ENCODE measurements at places on chromosomes 1 and 21.
A peak's percentile ranks its signal among the peaks of the same experiment; 100 is the strongest.

GRCh38 chr1:185646202-185646683 lies 87.9 kb upstream of the HMCN1 start:
- peak; percentile 99 for DNase-seq

DNA sequence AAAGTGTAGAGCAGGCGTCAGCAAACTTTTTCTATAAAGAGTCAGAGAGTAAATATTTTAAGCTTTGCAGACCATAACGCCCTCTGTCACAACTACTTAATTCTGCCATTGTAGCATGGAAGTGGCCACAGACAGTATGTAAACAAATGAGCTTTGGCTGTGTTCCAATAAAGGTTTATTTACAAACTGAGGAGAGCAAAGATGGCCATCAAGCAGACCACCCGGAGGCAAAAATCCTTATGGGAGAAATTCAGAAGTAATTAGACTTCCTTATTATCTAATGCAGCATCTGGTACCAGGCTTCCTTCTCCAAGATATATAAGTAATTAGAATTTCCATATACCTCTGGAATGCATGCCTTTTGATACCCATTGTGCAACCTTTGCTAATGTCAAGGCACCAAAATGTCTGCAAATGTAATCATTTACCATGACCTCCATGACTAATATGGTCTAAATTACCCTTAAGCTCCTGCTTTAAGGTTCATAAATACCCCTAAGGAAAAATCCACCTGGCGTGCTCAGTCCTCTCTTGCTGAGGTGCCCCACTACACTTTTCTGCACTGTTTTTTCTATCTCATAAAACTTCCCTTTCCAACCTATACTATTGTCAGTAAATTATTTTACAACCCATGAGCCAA lies 377.8 kb downstream of the MATN1 start:
- DNase-seq = no peak

DNA sequence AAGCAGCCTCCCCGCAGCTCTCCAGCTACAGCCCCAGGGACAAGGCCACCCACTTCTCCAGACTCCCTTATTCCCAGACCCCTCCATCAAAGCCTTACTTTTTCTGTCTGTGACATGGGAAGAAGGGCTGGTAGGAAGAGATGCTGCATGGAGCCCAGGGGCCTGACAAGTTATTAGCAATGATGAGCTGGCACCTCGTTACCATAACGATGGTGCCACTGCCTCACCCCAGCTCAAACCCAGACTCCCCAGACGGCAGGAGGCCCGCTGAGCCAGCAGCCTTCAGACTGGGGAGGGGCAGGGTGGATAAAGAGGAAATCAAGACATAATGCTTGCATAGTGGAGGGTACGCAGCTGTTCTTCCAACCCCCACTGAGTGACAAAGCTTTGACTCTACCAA lies 3.3 kb downstream of the DLGAP3 start:
- DNase-seq = no peak

- DNase-seq = no peak
These were observed 24.0 kb downstream of the TCEA3 start for GRCh38 chr1:23400324-23401114.

- DNase-seq = no peak
These were observed 14.2 kb upstream of the TMEM125 start for GRCh38 chr1:43255438-43256210.

DNA sequence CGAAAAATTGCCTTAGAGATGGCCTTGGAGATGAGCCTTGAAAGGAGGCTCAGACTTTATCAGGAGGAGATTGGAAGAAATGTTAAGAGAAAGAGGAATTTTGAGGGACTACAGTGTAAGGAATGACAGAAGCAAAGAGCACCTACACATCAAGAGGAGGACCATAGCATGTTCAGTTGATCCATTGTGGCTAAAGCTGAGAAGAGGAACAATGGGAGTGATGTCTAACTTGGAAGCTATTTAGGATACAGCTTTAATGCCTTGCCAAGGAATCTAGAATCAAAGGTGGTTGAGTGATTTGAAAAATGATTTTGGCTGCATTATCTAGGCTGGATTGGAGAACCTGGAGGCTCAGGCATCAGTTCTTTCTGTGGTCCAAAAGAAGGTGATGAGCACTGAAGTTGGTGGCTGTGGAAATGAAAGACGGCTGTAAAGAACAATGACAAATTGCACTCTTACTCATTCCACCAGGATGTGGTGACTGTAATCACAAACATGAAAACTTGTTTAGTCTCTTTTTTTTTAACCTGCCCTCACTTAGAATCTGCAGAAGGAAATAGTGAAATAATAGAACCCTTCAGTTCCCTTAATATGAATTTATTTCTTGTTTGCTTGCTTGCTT lies 11.3 kb downstream of the FAM20B start:
- peak; percentile 47 for DNase-seq

DNA sequence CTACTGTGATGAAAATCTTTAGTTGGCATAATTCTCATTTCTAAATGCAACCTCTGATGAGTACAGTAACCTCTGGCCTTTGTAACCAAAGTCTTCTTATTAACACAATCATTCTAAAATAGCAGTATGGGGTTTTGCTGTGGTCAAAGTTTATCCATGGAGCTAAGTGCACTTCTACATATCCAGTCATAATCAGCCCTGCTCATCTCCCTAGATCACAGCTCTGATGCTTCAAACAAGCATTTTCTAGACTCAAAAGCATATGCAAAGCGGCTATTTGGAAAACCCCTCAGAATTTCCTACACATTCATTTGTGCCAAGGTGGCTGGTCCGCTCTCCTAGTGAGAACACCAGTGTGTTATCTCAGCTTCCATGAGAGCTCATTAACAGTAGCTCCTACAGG lies 418.6 kb downstream of the MRPL39 start:
- DNase-seq = no peak

DNA sequence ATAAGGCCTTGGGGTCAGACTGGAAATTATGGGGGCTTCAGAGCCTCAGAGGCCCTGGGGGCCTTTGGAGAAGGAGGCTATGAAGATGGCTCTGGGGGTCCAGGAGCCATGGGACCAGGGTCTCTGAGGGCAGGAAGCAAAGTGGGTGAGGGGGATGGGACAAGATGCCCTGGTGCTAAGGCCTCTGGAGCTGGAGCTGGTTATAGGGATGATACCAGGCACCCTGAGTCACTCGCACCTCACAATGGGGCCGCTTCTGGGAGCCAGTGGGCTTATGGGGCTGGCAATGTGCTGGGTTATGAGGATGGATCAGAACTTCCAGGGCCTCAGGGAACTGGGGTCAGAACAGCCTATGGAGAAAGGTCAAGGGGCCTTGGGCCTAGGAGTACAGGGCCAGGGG lies 17.6 kb downstream of the IGFN1 start:
- no peak for DNase-seq

GRCh38 chr1:229402993-229403392 lies 30.9 kb downstream of the ACTA1 start:
- DNase-seq = no peak

DNA sequence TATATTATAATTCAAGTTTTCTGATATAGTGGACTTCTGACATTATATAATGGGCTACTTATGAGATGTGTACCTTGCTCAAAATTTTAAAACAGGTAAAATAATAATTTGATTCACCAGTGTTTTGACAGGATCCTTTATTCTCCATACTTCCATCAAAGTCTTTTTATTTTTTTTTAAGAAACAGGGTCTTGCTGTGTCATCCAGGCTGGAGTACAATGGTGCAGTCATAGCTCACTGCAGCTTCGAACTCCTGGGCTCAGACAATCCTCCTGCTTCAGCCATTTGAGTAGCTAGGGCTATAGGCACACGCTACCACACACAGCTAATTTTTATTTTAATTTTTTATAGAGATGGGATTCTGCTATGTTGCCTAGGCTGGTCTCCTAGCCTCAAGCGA lies 129.4 kb downstream of the NRDC start:
- DNase-seq = no peak

- DNase-seq = no peak
These were observed 7.1 kb upstream of the DDI2 start for GRCh38 chr1:15610167-15610566.

DNA sequence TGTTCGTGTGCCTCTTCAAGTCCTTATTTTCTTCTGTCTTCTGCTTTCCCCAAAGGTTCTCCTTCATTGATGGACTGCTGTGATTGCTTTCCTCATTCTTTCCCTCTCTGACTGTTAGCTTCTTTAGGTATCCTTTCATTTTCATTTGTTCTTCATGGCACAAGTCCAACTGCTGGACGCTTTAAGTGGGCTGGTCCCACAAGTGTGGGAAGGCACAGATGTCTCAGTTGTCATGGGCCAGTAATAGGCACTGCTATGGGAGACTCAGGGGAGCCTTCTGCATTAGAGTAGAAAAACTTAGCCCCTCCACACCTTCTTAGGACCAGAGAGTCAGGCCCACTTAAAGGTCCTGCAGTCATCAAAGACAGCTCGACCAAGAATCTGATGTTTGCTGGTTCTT lies 122.3 kb upstream of the C1orf105 start:
- DNase-seq = no peak

GRCh38 chr1:119097380-119097779 lies 43.1 kb downstream of the WARS2 start:
- DNase-seq = peak; percentile 8

GRCh38 chr1:88730995-88731394 lies 46.9 kb downstream of the PKN2 start:
- DNase-seq = no peak

- DNase-seq = no peak
These were observed 116.9 kb upstream of the KCNK1 start for GRCh38 chr1:233496993-233497392.

GRCh38 chr1:222739465-222739864 lies 2.5 kb downstream of the FAM177B start:
- no peak for DNase-seq

DNA sequence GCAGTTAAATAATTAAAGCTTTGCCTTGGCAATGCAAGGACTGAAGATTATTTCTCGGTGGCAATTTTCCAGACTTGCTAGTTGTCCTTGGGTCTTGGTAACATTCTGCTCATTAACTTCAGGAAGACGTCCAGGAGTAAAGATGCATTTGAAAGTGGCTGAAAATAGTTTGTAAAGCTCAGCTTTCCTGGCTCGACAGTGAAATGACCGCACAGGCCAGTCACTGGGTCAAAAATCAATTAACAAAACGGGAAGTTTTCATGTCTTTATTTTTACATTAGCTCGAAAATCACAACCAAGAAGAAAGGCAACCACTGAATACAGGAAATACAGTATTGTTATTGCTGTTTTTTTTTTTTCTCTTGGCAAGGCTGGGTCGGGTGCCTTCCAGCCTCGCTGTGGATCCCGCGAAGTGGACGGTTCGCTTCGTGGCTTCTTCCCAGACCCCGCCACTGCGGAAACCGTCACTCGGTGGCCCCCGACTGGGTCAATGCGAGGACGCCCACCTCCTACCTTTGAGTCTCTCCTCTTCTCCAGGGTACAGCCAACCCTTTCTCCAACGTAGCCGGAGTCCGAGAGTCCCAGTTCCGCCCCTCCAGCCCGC lies 479 bp upstream of the SNX7 start:
- DNase-seq = no peak

DNA sequence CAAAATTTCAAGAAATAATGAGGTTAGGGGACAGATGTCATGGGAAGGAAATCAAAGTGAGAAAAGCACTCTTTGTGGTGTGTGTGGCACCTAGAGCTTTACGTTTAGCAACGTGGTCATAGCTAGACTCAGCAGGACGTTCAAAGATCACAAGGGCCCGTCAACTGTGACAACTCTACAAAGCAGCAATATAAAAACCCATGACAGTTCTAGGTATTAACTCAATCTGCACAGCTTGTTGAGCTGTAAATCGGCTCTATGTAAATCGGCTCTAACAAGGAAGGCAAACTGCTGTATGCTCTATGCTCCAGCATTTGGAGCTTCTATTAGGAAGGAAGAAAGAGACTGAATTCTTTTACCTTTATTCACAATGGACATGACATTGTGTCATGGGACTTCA lies 64.8 kb downstream of the TP53BP2 start:
- no peak for DNase-seq

GRCh38 chr1:185574139-185574875 lies 159.9 kb upstream of the HMCN1 start:
- DNase-seq = peak; percentile 20

DNA sequence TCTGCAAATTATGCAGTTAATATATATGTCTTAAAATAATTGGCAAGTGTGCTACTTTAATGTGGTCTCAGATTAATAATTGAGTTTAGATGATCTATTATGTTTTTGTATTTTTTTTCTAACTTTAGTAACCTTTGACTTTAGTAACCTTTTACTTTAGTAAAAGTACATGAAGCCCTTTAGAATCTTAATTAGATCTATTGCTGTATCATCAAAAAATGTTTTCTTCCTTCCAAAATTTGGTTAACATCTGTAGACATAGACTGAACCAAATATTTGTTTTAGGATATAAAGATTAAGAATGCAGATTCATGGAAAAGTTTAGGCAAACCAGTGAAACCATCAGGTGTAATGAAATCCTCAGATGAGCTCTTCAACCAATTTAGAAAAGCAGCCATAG lies 25.7 kb upstream of the EPHX4 start:
- no peak for DNase-seq

GRCh38 chr1:168135921-168136708 lies 615 bp downstream of the GPR161 start:
- peak; percentile 30 for DNase-seq

DNA sequence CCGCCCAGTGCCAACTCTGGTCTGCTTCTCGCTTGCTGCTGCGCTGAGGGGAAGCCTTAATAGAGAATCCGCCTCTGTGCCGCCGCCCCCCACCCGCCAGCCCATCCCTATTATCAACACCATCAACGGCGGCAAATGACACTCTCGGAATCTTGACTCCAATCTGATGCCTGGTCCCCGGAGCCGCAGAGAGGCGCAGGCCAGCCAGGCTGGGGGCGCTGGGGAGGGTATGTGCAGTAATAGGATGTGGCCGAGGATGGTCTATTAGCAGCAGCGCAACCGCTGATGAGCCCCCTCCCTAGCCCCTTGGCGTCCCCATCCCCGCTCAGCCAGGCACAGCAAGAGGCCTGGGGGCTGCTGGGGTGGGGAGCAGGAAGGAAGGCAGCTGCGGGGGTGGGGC lies 15.1 kb upstream of the DMBX1 start:
- no peak for DNase-seq

DNA sequence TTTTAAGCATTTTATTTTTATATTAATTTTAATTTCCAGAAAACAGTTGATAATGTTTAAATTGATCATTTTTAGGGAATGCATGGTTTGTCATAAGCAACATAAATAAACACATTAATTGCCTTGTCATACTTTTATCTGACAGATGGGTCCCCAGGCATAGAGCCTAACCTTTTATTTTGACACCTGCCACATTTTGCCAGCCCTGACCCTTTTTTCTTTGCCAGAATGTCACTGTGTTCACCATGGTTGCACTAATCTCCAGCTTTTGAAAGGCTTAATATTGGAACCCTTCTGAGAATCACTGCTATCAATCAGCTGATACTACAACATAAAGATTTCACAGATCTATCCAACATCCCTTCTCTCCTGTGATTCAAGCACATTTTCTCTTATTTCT lies 56.0 kb upstream of the DPYD start:
- no peak for DNase-seq
